NCI-H1105 (cell line): ENCODE measurements at places on chromosomes 16 and 17.

DNA sequence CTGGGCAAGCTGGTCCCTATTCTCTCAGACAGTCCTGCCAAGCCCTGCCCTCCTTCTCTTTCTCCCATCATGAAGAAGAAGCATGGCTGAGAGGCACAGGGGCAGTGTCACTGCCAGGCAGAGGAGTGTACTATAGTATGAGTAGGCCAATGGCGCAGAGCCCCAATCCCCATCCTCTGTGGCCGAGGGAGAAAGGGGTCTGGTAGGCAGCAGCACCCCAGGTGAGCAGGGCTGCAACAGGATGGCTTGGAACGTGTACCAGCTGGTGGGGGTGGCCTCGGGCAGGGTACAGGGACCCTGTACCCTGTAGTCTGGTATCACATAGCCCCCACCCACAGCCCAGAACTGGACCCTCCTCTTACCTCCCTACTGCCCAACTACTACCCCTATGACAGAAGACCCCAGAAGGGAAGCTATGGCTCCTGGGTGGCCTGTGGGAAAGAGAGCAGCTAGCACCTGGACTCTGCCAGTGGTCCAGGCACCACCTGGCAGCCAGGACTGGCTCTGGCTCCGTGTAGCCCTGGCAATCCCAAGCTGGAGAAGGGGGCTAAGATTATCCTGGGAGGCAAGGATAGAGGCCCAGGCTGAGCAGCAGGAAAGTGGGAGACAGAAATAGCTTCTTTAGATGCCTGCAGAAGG lies 4.4 kb downstream of the SMARCD2 start:
- DNase-seq = no peak

- DNase-seq = no peak
Measured at GRCh38 chr17:8696906-8697305, 47.7 kb downstream of the CCDC42 start.

DNA sequence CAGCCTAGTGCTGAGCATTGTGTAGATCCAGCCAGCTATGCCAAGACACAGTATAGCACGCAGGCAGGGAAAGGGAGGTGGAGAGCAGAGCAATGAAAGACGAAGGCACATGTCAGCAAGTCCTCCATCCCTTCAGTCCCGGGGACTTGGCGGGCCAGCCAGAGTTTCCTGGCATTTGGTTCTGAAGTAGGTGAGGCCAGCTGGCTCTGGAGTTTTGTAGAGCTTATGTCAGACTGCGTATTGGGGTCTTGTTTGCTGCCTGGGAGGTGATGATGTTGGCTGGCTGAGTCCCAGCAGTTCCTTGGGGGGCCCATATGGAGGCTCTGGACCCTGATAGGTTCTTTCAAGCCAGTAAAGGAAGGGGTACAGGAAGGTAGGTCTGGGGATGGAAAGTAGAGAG lies 55.7 kb upstream of the AKTIP start:
- no peak for DNase-seq

GRCh38 chr17:34254651-34255380 lies at the start of gene CCL2:
Gene CCL2, plus strand, starts transcription at chr17:34255285. Its CDS starts 65 bp downstream, at chr17:34255350.
- no peak for DNase-seq

DNA sequence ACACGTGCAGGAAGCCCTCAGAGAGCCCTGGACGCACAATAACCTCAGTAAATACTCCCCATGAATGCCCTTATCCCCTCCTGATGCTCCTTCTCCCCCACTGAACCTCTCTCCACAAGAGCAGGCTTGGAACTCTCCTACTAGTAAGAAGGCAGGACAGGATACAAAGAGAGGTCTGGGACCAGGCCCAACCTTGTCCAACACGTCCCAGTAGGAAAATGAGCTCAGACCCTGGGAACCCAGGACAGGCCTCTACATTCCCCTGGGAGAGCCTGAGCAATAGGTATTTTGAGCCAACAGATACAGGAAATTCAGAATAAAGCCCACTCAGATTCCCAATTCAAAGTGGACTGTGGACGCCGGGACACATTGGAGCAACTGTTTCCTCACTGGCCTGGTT lies 19.2 kb downstream of the ZNF423 start:
- DNase-seq = no peak
